ENCODE measurements at places on chromosomes 4 and X.

DNA sequence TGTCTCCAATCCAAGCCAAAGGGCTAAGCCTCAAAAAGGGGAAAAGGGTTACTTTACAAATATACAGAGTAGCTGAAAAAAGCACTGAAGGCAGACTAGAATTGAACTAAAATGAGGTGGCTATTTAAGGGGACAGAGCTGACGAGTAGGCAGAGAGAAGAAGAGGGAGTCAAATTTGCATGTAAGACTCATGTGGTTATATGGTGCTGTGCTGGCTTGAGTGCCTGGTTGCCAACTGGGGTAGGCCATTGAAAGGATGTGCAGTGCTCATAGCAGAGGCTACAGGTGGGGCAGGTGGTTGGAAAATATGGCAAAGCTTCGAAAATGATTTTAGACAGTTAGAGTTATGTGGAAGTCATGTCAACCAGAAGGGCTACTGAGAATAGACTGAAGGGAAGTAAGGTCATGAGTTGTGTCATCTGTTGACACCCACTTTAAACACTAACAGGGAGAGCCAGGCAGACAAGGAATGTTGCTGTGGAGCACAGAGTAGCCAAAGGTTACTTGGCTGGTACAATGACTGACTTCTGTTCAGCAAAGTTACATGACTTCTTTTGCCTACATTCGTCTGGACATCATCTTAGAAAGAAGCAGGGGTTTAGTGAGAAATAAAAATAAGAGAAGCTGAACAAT, 1210.4 kb downstream of the ADGRL3 start:
- DNase-seq = no peak

DNA sequence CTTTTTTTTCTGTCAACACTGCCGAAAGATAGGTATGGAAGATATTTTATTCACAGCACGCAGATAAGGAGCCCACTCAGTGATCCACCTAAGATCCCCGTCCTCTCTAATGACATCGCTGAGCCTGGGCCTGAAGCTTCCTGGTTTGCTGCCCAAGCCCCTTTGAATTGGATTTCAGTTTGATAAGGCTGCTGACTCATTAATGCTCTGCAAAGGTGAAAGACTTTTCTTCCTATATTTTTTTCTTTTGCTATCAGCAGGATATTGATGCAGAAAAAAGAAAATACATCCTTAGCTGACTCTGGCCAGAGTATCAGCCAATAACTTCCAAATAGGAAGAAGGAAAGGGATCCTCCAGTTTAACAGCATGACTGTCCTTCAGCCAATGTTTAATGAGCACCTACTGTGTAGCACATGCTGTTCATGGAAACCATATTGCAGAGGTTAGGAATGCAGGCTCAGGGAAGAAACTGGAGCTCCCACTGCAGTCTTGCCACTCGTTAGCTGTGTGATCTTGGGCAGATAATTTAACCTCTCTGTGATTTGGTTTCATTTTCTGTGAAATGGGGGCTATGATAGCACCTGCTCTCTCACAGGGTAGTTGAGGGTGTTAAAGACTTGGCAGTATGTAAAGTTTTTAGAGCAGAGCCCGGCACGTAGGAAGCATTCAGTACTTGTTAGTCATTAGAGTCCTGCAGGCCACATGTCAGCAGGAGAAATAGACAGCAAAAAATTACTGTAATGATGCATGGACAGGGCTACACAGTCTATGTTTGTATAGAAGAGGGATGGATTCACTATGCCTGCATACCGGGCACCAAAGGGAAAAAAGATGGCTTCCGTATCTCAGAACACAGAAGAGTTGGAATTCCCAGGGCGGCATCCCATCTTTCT, 39.3 kb downstream of the EVC start:
- DNase-seq = no peak

GRCh38 chrX:68842781-68843581, 14.2 kb downstream of the EFNB1 start:
- DNase-seq = no peak

DNA sequence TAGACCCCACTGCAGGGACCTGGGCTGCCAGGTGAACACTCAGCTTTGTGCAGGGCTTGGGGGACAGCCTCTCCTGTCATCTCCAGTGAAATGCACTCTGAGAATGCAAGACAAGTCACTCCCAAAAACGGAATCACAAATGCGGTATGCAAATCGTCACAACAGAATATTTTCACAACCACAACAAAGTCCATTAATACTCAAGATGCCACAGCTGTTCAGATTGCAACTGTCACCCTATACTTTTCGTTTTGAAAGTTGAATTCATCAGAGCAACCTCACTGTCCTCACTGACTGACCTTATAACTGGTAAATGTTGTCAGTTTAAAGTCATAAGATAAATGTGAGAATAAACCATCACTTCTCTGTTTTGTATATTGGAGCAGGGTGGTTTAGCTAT, 16.6 kb downstream of the JAKMIP1 start:
- DNase-seq = no peak

GRCh38 chr4:74823194-74823593, 28.9 kb upstream of the BTC start:
- no peak for DNase-seq

GRCh38 chr4:80301884-80302283, 33.6 kb upstream of the CFAP299 start:
- DNase-seq = no peak

DNA sequence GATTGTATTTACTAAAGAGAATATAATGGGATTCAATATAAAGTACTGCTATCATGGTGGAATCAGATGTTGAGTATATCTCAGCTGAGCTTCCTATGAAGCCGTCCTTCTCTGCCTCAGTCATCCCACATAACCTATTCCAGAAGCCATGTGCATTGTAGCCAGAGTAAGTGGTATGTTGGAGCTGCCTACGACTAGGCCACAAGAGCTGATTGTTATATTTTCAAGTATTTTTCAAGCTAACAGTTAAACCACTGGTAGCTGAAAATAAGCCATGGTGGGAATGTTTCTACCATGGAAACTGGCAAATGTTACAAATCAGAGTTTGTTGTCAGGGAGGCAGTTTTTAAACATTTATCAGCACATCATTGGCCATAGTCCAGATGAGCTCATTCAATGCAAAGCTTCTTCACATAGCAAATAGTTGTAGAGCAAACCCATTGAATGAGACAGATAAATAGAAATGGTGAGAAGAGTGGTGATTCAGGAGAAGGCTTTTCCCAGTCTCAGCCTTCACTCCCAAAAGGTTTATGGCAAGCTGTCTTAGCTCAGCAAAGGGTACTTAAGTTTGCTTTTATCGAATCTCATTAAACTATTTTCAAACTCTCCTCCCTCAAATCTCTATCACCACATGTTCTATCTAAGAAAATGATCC, 436.4 kb downstream of the PCDH19 start:
- no peak for DNase-seq

DNA sequence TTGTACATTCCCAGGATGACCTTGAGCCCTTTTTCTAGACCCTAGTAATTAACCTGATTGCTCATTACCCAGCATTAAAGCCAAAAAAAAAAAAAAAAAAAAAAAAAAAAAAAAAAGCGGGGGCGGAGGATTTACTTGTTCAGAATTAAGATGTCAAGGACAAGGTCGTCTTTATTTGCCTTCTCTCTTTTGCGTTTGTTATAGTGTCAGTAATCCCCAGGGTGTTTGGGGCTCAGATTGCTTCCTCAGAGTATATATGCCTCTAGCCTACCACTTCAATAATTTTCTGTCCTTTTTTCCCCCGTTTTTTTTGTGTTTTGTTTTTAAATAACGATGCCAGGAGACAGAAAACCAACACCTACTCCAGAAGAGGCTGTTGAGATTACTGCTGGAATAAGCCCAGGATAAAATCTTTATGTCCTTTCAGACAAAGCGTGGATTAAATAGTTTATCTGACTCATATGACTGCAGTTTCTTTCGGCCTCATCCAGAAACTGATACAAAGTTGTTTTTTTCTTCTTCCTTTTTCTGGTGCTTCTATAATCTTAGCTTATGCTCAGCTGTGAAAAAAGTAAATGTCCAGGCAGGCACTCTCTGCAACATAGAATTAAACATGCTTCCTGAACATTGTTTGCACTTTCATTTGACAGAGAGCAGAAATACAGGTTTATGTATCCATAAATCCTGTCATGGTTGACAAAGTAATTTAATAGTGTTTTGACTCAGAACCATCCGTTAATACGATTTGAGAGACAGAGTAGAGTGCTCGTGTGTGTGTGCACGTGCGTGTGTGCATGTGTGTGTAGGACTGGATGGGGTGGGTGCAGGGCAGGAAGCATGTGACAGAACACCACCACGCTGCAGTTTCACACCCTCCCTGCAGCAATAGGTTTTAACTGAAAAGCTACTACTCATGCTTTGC, 138.6 kb downstream of the AFF1 start:
- DNase-seq = no peak

Measured in amniotic stem cell (primary cell).